ENCODE measurements at places on chromosomes 7 and 10.

GRCh38 chr10:101901340-101901739, 57.7 kb upstream of the KCNIP2 start:
- peak; percentile 78 for DNase-seq

DNA sequence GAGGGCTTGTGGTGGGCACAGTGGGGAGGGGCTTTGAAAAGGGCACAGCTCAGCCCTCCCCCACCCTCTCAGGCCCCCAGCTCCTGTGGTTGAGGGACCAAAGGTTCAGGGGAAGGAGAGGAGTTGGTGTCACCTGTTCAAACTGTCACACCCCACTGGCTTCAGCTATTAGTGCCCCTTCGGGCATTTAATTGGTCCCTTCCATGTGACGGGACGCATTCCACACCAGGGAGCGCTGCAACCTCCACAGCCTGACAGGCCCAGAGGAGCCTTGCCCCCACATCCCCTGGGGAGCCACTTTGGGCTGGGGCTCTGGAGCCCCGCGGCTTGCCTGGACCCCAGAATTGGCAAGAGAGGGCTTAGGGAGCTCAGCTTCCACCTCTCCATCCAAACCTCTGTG, 75.7 kb downstream of the C10orf105 start:
- DNase-seq = no peak

GRCh38 chr10:35608328-35608672, 3.2 kb downstream of the GJD4 start:
- DNase-seq = no peak

GRCh38 chr7:151095828-151096475, 9.7 kb downstream of the AGAP3 start:
- no peak for DNase-seq

DNA sequence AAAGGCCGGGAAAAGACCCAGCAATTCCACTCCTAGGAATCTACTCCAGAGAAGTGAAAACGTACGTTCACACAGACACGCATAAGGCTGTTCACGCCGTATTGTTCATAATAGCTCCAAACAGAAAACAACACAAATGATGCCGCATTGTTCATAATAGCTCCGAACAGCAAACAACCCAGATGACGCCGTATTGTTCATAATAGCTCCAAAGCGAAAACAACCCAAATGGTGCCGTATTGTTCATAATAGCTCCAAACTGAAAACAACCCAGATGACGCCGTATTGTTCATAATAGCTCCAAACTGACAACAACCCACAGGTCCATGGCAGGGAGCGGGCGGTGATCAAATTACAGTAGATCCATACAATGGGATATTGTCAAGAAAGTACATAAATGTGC, 85.2 kb upstream of the DNAAF5 start:
- DNase-seq = no peak

- DNase-seq = no peak
Observed at GRCh38 chr7:87007038-87007437, 52.4 kb downstream of the ELAPOR2 start.
